ENCODE measurements at places on chromosomes 13 and 19.

GRCh38 chr19:48826606-48827020 lies 9.7 kb downstream of the HSD17B14 start:
- no peak for DNase-seq

GRCh38 chr13:46712524-46712923 lies 84.4 kb downstream of the ESD start:
- DNase-seq: no peak

DNA sequence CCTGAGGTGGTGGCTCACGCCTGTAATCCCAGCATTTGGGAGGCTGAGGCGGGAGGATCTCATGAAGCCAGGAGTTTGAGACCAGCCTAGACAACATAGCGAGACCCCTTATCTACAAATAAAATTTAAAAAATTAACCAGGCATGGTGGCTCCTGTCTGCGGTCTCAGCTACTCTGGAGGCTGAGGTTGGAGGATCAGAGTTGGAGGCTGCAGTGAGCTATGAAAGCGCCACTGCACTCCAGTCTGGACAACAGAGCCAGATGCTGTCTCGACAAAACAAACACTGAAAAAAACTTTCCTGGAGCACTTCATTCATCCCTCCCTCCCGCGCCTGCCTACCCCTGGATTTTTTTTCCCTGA lies 665 bp upstream of the ATG4D start:
- DNase-seq: no peak

DNA sequence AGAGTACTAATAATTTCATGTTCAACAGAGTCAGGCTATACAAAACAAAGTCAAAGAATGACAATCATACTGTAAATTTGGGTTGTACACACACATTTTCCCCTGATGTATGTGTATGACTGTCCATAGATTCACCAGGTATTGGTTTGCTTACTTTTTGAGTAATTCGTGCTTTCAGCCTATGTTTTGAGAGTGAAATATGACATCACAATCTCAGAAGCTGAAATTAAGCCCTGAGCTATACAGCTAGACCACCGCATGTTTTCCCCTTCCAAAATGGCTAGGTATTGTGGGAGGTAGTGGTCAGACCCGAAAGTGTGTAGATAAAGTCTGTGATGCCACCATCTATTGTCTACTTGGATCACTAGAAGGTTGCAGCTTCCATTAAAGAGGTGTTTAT lies 102.8 kb downstream of the KATNAL1 start:
- DNase-seq: no peak

DNA sequence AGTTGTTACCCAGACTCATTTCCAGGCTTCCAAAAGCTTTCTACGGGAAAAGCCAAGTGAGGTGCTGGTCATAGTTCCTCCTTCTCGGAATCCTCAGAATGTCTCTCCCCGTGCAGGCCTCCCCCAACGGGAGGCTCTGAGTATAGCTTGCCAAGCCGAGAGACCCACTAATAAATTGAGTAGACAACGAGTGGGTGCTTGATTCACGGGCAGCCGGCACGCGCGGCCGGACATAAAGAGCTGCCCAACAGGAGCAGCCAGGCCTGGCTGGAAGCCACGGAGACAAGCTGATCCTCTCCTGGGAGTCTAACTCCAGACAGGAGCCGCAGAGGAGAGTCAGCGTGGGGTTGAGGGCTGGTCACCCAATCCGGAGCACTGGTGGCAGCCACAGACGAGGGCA lies 43.4 kb upstream of the MEDAG start:
- DNase-seq: no peak

DNA sequence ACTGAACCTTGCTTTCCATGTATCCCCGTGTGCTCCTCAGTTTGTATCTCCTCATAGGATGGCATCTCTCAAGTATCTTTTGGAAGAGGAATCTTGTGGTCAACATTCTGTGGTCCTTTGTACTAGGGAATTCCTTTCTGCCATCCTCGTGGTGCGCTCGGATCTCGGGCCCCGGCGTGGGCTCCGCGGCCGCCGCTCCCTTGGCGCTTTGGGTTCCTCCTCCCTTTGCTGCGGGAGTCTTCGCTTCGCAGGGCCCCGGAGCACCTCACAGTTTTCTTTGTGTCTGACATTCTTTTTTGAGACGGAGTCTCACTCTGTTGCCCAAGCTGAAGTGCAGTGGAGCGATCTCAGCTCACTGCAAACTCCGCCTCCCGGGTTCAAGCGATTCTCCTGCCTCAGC lies 264.7 kb downstream of the IRS2 start:
- no peak for DNase-seq

DNA sequence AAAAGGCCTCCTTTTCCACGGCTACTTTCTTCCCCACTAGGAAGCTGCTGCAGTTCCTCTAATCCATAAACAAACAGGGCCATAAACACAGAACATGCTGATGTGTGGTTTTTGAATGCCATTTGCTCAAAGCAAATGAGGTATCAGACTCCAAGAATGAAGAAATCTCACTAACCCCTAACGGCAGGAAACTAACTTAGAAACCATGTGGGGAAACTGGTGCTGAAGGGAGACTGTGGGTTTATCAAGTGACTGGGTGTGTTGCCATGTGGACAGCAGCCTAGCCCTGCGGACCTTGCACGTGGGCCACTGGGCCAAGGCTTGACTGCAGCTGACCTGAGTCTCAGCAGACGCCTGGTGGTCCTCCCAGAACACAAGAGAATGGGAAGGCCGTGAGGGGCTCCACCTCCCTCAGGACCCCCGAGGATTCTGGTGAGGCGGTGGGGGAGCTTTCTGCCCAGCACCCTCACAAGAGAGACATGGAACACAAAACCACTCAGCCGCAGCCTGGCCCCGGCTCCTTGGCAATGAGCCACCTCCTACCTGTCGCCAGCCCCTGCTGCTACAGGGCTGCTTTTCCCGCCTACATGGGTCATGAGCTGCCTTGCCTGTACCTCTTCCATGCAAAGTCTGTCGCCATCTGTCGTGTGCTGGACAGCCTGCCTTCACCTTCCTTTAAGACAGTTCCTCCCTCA lies 10.6 kb downstream of the SLC15A1 start:
- DNase-seq: no peak

DNA sequence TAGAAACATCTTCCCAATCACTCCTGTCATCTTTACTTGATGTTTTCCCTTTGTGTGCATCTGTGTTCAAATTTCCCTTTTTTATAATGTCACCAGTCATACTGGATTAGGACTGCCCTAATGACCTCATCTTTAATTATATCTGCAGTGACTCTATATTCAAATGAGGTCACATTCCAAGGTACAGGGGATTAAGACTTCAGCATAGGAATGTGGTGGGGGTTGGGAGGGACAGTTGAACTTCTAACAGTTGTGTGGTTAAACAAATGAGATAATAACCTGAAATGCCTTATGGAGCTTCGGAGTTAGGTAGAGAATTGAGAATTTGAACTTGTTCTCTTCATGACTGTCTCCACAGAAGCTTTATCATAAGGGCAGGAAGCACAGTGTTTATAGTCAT lies 23.0 kb downstream of the PAN3 start:
- peak; percentile 40 for DNase-seq

- no peak for DNase-seq
These were observed 134.5 kb downstream of the PCDH9 start for GRCh38 chr13:67095621-67096020.

DNA sequence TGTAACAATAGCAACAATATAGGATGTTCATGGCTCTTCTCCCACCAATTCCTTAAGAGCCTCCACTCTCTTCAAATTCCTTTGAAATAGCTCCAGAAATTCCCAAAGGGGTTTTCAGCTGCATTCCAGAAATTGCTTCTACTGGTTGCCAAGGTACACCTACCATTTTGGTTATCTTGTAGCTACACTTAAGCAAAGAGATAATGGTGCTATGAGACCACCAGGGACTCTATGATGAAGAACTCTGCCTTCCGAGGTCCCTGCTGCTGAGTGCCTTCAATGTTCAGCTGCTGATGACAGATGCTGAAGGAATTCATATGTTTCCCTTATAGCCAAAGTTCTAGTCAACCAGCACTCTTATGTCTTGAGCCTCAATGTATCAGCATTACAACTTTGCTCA lies 78.4 kb downstream of the POU4F1 start:
- no peak for DNase-seq

DNA sequence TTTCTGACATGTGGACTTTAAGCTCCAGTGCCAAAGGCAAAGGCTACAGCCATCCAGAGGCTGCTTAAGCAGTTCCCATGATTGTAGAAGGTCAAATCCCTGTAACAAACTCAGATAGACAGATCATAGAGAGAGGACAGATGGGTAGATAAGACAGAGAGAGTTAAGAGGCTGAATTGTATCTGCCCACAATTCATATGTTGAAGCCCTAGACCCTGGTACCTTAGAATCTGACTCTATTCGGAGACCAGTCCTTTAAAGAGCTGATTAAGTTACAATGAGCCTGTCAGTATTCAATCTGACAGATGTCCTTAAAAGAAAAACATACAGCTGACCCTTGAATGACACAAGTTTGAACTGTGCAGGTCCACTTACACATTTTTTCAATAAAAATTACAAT lies 115.2 kb downstream of the RAP2A start:
- DNase-seq: no peak

DNA sequence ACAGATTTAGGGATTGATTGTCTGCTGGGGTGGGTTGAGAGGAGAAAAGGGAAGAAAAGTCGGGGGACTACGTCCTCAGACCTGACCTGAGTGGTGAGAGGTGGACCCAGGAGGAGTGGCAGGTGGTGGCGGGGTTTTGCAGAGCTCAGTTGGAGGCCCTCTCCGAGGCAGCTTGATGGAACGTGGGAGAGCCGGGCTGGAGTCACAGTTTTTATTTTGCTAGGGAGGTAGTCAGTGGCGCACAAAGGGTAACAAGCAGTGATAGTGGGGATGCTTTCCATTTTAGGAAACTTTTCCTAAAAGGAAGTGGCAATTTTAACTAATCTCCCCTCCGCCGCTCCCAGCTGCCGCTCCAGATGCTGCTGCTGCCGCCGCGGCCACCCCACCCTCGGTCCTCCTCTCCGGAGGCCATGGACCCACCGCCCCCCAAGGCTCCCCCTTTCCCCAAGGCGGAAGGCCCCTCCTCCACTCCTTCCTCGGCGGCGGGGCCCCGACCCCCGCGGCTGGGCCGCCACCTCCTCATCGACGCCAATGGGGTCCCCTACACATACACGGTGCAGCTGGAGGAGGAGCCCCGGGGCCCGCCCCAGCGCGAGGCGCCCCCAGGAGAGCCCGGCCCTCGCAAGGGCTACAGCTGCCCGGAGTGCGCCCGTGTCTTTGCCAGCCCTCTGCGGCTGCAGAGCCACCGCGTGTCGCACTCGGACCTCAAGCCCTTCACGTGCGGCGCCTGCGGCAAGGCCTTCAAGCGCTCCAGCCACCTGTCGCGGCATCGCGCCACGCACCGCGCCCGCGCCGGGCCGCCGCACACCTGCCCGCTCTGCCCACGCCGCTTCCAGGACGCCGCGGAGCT lies 1.1 kb upstream of the ZNF581 start:
- DNase-seq: peak; percentile 13

GRCh38 chr19:40225440-40226305 lies 816 bp downstream of the CCNP start:
- no peak for DNase-seq

- DNase-seq: no peak
These were observed 116.2 kb downstream of the LHFPL6 start for GRCh38 chr13:39486758-39487157.

GRCh38 chr19:662962-663681 lies at the start of gene RNF126:
RNF126 (minus strand) TSS chr19:663214; CDS start chr19:663121, 93 bp downstream.
- peak; percentile 98 for DNase-seq

DNA sequence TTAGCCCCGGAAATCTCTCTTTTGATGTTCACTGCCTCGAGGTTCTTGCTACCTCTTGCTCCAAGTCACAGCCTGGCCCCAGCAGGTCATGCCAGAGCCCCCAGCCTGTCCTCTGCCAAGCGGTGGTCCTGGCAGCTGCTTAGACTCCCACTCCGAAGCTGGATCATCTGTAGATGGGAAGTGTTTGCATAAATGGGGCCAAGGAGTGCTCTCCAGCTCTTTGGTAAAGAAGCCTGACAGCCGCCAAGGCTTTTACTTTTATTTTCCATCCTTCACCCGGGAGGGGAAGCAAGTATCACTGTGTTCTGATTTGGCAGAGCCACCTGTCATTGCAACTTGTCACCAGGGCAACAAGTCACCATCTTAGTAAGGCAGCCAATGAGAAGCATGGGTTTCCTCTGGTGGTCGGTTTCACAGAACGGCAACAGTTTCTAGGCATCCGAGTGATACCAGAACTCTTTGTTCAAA lies 10.6 kb upstream of the RETN start:
- peak; percentile 88 for DNase-seq

DNA sequence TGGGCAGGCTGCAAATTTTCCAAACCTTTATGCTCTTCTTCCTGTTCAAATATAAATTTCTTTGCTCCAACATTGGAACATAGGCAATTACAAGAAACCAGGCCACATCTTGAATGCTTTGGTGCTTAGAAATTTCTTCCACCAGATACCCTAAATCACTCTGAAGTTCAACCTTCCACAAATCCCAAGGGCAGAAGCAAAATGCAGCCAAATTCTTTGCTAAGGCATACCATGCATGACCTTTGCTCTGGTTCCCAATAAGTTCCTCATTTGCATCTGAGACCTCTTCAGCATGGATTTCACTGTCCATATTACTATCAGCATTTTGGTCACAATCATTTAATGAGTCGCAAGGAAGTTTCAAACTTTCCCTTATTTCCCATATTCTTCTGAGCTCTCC lies 130.9 kb downstream of the DIAPH3 start:
- peak; percentile 14 for DNase-seq

DNA sequence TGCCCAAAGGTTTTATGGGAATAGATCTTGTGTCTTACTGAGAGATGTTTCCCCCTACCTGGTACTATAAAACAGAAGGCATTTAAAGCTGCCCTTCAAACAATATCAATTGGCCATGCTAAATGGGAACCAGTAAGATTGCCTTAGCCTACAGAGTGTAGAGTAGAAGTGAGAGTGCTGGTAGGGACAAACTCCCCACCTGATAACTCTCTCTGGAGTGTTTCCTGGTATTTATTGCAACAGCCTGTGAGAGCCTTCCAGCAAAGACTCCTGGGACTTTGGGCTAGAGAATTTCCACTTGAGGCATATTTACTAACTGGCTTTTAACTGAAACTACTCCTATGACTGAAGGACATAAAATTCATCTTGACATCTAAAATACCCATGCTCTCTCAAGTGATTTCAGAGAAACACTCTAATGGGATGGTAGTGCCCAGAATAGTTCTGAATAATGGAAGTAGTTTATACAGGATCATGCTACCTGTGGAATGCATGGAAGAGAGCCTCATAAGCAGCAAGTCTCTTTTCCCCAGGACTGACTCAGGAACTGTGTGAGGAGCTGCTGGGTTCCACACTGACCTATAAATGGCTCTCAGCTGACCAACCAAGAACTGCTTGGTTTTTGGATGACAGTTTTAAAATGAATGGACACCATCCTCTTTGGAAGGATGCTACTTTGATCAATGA lies 132.7 kb upstream of the SLITRK5 start:
- DNase-seq: no peak

DNA sequence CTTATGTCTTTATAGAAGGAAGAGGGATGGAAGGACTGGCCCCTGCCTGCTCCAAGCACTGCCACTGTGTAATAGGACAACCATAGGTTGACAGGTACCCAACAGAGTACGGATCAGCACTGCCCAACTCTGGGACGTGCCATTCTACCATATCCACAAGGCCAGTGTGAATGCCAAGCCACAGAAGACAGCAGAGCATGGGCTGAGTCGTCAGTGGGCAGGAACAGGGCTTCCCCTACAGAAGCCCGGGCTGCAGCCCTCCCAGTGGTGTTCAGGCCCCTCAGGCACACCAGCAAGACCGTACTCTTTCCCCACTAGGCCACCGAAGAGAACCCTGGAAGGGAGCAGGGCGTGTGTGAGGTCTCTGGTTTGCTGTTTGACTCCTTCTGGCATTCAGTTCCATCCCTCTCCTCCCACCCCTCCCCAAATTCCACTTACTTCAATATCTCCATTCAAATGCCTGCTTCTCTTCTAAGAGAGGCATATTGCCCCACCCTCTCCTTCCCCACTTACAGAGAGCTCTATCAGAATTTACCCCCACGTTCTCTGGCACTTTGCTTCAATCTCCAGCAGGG lies 209.4 kb downstream of the FOXO1 start:
- DNase-seq: no peak

All from suppressor macrophage treated with lipopolysaccharide for 4 hours (primary cell).